ENCODE measurements at places on chromosomes 7 and 10. TPM values are rescaled to one million over a fixed set of nuclear protein-coding genes. Genes with fewer than 3 reads are reported as not detected.

The GHRHR gene
- not detected for total RNA-seq

The CDK1 gene
- 12.7 TPM for total RNA-seq

The APBB1IP gene
- total RNA-seq = 40.6 TPM

The LOXL4 gene
- not detected for total RNA-seq

The ZNF746 gene
- total RNA-seq = 25.1 TPM

The ITIH2 gene
- total RNA-seq = 0.38 TPM

The SPDYE2 gene
- not detected for total RNA-seq

The MALSU1 gene
- total RNA-seq = 113 TPM

The CPN1 gene
- total RNA-seq = not detected
